B cell (primary cell): ENCODE measurements at places on chromosomes 12 and 14. TPM values are rescaled to one million over a fixed set of nuclear protein-coding genes. Genes with fewer than 3 reads are reported as not detected.

GRCh38 chr12:42859612-42860011, 270.1 kb upstream of the PRICKLE1 start:
- DNase-seq: no peak

The ADAM21 gene
- not detected in 2 replicates for polyA plus RNA-seq

The GPD1 gene
- 0.88 and 1.1 TPM in 2 replicates for polyA plus RNA-seq

DNA sequence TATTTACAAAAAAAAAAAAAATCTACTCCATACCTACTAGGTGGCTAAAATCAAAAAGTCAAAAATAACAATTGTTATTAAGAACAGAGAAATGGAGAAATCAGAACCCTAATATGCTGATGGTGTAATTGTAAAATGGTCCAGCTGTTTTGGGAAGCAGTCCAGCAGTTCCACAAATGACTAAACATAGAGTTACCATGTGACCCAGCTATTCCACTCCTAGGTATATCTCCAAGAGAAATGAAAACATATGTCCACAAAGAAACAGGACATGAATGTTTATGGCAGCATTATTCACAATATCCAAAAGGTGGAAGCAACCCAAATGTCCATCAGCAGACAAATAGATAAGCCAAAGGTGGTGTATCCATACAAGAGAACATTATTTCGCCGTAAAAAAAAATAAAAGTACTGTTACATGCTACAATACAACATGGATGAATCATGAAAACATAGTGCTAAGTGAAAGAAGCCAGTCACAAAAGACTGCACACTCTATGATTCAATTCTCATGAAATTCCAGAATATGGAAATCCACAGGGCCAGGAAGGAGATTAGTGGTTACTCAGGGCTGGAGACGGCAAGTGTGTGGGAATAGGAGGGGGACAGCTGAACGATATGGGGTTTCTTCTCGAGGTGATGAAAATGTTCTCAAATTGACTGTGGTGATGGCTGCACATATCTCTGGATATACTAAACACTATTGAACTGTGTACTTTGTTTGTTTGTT, 9.1 kb upstream of the DPF3 start:
- DNase-seq: no peak

DNA sequence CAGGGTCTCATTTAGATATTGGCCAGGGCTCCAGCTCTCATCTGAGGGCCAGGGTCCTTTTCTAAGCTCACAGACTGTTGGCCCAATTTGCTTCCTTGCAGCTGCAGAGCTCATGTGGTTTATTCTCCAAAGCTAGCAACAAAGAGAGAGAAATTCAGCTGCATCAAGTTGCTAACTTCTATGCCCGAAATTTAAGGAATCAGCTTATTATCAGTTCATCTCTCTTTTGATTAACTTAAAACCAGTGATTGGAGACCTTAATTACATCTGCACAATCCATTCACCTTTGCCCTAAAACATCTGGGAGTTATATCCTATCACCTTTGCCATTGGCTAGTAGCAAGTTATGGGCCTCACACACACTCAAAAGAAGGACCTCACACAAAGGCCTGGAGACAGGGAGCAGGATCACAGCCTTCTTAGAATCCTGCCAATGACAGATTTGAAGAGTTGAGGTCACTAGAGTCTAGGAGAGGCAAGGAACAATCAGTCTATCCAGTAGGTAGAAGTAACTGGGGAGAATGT, 258.8 kb upstream of the GARIN6 start:
- DNase-seq: no peak

The PLA2G1B gene
- not detected in 2 replicates for polyA plus RNA-seq

The MORN3 gene
- polyA plus RNA-seq: 0.22 and 0.45 TPM in 2 replicates

DNA sequence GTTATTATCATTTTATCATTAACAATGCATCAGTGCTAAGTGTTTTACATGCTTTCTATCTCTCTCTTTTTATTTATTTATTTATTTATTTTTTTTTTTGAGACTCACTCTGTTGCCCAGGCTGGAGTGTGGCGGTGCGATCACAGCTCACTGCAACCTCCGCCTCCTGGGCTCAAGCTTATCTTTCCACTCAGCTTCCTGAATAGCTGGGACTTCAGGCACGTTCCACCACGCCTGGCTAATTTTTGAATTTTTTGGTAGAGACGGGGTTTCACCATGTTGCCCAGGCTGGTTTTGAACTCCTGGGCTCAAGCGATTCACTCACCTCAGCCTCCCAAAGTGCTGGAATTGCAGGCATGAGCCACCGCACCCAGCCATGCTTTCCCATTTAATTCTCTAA, 3.9 kb upstream of the BTG1 start:
- DNase-seq: no peak

The TMEM106C gene
- 32.2 and 44.2 TPM in 2 replicates for polyA plus RNA-seq

DNA sequence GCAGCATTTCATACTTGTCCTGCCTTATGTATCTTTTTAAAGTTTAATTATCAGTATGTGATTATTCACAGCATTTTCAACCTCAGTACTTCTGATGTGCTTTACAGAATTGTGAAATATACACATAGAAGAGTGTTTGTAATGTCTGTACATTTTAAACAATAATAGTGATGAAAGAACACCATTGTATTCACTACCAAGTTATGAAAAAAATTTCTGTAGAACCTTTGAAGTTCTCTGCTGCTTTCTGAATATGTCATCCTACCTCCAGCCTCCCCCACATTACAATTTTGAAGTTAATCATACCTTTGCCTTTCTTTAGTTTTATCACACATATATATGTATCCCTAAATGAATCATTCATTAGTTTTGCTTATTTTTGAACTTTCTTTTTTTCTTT, 24.8 kb downstream of the FRMD6 start:
- no peak for DNase-seq

The GPR137C gene
- polyA plus RNA-seq: 0.06 and 0.22 TPM in 2 replicates

- DNase-seq: no peak
Observed at GRCh38 chr14:39857376-39858055, 425.3 kb upstream of the FBXO33 start.

DNA sequence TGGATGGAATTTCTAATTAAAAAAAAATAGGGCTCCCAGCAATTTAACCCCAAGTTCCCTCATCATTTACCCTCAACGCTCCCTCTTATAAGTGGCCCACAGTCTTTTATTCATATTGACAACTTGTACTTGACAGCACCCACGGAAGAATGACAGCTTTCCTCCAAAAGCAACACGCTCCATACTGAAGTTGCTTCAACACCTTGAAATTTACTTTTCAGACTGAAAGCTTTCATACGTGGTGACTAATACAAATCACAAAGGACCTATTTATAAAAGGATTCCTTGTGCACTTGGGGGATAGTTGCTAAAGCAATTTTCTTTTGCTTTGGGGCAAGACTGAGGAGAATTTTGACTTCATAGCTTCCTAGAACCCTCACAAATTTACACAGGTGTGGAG, 1629.4 kb upstream of the SEL1L start:
- DNase-seq: no peak
